Activated CD4-positive, alpha-beta T cell treated with anti-CD3 and anti-CD28 coated beads for 4 hours (primary cell): ENCODE measurements at places on chromosomes 5 and 9.

DNA sequence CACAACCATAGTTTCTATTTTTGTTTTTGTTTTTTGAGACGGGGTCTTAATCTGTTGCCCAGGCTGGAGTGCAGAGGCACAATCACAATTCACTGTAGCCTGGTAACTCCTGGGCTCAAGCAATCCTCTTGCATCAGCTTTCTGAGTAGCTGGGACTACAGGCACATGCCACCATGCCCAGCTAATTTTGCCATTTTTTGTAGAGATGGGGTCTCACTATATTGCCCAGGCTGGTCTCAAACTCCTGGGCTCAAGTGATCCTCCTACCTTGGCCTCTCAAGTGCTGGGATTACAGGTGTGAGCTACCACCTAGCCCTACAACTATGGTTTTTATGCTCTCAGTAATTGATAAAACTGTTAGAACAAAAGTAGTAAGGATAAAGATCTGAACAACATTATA is 147.5 kb upstream of the SHB start:
- no peak for DNase-seq

GRCh38 chr5:31098811-31099210 is 94.7 kb upstream of the CDH6 start:
- no peak for DNase-seq

- DNase-seq: no peak
These were observed 6.2 kb downstream of the TRIM32 start for GRCh38 chr9:116693233-116693731.

DNA sequence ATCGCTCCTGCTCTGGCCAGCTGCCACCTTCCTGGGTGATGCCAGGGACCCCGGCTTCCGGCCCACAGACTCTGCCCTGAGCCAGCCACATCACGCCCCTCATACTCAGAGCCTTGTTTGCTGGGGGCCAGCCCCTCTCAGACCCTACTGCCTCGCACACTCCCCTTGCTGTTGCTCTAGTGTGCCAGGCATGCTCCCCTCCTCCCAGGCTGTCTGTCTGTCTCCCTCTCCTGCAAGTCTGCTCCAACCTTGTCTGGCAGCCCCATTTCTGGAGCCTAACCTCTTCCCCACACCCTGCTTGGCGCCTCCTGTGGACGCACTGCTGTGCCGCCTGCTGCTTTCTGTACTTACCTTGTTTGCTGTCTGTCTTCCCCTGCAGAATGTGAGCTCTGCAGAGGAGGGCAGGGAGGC is 184.7 kb downstream of the HSPA4 start:
- DNase-seq: no peak

DNA sequence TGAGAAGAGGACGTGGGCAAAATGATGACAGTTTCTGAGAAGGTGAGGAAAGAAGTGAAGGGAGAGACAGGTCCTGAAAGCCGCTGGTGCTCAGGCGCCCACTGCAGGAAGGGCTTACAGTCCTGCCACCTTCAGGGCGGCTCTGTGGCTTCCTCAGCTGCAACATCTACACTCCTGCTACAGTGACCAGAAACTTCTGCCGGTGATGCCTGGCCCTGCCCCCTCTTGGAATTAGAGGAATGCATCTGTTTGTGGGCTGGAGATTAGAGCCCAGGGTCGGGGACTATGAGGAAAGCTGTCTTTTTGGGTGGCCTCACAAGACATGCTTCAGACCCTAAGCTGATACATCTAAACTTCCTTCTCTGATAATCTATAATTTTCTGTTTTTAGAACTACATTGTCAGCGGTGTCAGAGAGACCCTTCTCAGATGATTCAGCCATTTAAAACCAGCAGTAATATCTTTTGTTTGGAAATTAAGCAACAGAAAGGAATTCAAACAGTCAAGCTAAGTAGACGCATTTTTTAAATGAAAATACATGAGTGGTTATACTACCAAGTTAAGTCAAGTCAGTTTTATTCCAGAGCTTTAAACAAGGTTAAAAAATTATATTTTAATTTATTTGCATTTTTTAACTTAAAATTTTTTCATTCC is 30.4 kb downstream of the PRDM6 start:
- no peak for DNase-seq

GRCh38 chr9:126853667-126854066 is 6.8 kb upstream of the ZBTB34 start:
- DNase-seq: no peak

- DNase-seq: no peak
These were observed 466.1 kb downstream of the TLR4 start for GRCh38 chr9:118170032-118170955.

GRCh38 chr5:64149268-64149667 is 16.4 kb upstream of the RNF180 start:
- no peak for DNase-seq

- no peak for DNase-seq
These were observed 12.0 kb downstream of the CRB2 start for GRCh38 chr9:123368023-123368422.

DNA sequence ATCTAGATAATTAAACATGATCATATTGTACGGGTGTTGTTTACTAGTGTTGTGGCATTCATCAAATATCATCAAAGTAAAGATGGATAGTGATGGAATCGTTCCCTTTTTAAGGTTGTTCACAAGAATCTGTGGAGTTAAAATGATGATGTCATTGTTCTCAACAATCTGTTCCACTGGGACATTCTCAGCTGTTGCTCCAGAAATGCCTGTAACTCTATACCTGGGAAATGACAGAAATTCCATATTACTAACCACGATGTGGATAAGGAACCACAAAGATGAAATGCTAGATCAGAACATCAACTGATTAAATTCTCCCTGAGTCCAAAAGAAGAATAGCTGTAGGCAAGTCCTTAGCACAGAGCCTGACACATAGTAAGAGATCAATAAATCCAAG is 38.0 kb downstream of the RIGI start:
- DNase-seq: no peak

GRCh38 chr5:14505310-14506139 is 76.1 kb upstream of the OTULINL start:
- no peak for DNase-seq

GRCh38 chr5:116444373-116445295 is 130.0 kb downstream of the SEMA6A start:
- no peak for DNase-seq

GRCh38 chr5:113217619-113218184 is 217.1 kb downstream of the TSSK1B start:
- DNase-seq: no peak

DNA sequence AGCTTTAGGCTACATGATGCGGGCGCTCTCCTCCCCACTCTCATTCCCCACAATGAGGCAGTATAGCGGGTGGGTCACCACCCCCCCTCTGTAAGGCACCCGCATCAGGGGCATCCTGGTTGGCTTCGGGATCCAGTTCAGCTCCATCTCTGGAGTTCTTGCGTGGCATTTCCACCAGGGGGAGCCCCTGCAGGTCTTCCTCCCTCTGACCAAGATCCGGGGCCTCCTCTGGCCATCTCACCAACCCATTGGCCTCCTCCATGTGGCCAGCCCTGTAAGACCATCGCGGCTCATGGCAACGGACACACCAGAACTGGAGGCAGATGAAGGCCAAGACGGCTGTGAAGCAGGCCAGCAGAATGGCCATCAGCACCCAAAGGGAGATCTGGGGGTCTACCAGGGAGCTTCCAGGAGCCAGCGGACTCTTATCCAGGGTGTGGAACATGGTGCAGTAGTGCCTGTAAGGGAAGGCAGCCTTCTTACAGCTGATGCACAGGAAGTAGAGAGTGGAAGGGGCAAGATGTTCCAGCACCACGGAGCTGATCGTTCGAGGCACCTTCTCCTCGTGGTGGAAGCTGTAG is 77.0 kb downstream of the CYFIP2 start:
- DNase-seq: no peak

- DNase-seq: no peak
These were observed 127.5 kb downstream of the SUSD1 start for GRCh38 chr9:112047538-112048066.

DNA sequence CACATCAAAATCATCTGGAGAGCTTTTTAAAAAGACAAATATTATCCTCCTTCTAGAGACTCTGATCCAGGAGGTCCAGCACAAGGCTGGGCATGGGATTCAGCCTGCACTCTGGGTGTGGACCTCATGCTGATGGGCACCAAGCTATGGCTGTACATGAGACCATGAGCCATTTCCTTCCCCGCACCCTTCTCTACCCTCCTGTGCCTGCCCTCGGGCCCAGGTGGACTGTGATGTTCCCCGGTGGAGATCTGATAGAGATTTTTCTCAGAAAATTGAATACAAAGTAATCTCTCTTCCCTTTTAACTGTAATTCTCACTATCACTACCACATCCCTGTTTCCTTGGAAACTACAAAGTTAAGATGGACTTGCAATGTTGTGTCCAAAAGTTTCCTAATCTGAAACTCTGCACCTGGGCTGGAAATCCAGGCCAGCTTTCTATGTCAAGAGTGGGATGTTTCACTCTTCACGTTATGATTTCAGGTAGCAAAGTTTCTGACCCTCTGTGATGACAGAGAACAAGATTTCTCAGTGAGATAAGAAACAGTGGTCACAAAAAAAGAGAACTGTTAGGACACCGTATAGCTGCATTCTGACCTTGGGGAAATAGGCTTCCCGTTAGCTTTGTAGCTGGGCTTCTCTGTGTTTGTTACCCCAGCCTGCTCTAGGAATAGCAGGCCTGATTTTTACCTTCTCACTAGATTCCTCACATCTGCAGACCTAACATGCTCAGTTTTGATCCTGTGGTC is 11.5 kb downstream of the SFXN1 start:
- no peak for DNase-seq
